ENCODE measurements at places on chromosomes 16 and 17.

GRCh38 chr16:83494459-83494858 is 313.3 kb upstream of the HSBP1 start:
- no peak for DNase-seq

- peak; percentile 65 for DNase-seq
Observed at GRCh38 chr17:44345454-44346026, 438 bp downstream of the GRN start.

DNA sequence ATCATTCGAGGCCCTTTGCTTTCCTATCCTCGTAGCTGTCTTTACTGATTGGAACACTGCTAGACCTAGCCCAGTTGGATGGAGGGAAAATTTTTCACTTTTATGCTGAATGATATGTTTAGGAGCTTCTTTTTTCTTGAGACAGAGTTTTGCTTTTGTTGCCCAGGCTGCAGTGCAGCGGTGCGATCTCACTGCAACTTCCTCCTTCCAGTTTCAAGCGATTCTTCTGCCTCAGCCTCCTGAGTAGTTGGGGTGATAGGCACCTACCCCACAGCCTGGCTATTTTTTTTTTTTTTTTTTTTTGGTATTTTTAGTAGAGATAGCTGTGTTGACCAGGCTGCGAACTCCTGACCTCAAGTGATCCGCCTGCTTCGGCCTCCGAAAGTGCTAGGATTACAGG is 17.3 kb upstream of the PSMC5 start:
- DNase-seq: no peak

DNA sequence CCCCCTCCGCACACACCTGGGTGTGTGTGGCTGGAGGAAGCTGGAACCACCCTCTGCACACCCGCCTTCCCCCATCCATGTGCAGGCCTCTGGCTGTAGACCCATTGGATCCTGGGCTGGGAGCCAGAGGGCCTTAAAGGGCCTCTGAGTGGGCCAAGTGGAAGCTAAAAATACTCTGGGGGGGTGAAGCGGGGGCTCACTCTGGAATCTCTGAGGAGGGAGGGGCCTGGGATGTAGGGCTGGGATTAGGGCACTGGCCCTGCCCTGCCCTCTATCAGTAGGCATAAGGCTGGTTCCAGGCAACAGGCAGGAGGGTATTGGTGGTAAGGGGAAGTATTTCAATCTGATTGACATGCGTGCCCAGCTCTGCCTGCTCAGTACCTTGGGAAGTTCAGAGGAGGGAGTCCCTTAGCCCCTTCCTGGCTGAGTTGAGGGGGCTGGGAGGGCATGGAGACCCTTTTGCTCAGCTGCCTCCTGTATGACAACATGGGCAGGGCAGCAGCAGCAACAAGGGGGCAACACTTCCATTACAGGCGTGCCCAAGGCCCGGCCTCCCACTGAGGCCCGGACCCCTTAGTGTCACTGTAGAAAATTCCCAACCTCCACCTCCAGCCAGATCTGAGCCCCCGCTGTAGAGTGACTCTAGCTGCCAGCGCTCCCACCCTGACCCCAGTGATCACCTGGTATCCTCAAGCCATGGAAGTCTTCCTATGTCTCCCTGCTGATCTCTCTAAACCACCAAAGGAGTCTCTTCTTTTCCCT is 5.2 kb downstream of the ITGA3 start:
- DNase-seq: no peak

- DNase-seq: peak; percentile 25
Observed at GRCh38 chr16:89123831-89124100, 30.1 kb downstream of the ACSF3 start.

GRCh38 chr16:55468352-55468990 is 10.5 kb upstream of the MMP2 start:
- no peak for DNase-seq

DNA sequence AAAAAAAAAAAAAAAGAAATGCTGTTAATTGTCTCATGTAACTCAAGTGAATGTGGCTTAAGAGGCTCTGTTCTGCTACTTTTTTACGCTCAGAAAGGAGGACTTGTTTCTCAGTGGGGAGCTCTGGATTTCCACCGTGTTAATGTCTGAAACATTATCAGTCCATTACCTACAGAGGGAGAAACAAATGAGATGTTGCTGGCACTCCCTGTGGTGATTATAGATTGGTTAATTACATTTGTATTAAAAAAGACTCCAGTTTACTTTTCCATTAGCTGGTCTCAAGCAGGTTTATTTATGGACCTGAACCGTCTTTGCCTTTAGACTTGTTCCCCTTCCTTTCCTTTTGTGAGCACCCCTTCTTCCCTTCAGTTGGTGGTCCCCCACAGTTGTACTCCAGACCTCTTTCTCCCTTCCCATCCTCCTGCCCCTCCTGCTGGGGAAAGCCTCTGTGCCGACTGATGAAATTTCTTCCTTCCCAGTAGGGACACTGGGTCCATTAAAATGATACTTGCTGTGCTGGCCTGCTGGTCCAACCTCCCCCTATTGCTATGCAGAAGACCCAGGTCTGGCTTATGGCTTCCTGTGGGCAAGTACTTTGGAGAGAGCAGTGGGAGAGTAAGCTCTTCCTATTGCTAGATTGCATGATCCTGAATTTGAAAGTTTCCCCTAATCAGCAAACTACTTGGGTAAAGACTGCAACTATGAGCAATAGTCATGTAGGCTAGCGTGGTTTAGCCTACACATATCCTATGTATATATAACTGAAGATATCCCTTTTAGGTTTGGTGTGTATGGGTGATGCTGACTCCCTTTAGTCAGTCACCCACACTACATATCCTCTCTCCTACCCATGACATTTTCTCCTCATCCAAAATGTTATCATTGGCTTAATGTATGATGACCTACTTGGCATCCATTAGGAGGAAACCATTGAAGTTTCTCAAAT is 8.1 kb downstream of the CDC6 start:
- DNase-seq: no peak

DNA sequence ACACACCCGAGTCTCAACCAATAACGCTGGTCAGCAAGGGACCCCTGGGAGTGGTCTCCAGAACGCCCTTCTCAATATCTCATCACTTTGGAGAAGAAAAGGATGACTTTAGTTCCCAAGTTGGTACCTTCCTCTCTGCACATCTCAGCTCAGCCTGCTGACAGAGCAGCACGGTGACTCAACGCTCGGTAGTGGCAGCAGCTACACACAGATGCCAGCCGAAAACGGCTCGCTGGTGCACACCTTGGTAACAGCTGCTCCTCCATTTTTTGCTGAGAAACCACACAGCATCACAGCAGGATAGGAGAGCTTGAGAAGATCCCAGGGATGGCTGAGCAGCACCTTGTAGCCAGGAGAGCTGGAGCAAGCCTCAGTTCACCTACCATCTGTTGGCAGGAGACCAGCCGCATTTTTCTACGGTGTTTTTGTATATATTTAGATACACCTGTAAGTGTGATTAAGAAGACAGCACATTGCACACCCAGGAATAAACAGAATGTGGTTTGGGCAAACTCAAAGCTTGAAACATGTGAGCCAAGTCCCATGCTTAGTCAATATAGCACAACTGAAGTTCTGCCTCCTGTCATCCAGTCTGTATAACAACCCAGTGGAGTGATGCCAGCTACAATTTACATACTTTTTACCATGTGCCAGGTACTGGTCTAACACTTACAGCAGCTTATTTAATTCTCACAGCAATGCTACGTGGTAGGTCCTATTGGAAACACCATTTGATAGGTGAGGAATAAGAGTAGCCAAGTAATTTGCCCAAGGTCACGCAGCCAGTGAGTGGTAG is 83.8 kb upstream of the ERCC4 start:
- no peak for DNase-seq

DNA sequence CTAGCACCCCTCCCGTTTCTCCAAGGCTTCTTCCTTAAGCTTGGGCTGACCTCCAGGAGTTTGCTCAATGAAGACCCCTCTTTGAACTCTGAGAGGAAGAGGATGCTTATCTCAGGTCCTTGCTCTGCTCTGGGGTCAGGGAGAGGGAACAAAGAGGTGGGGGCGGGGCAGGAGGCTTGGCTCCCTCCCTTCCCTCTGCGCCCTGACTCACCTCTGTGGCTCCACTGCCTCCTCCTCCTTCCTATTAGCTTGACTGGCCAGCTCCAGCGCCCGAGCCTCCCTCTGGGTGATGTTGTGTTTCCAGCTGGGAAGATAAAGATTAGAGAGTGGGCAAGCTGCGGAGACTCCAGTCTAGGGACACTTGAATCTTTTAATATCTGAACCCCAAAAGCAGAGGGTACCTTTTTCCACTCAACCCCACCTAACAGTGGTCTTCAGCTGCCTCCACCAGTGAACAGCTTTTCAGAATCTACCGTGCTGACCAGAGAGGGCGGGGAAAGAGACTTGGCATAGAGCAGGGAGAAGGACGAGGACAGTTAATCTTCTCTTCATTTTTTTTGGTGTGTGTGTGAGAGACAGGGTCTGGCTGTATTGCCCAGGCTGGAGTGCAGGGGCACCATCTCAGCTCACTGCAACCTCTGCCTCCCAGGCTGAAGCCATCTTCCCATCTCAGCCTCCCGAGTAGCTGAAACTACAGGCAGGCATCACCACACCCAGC is 6.7 kb downstream of the GIP start:
- no peak for DNase-seq

- no peak for DNase-seq
Observed at GRCh38 chr17:75064867-75065561, 18.0 kb downstream of the KCTD2 start.

- DNase-seq: no peak
Observed at GRCh38 chr17:57294629-57295501, 38.5 kb downstream of the MSI2 start.

- DNase-seq: no peak
Observed at GRCh38 chr17:61361084-61361483, 38.6 kb upstream of the TBX2 start.

All from activated naive CD8-positive, alpha-beta T cell treated with anti-CD3 and anti-CD28 coated beads, Interleukin-2, amount 10 ng/mL, durations not matched to agents 7 days and 5 days (primary cell).